Adipocyte (in vitro differentiated cells): ENCODE measurements at places on chromosomes 13 and 19.

DNA sequence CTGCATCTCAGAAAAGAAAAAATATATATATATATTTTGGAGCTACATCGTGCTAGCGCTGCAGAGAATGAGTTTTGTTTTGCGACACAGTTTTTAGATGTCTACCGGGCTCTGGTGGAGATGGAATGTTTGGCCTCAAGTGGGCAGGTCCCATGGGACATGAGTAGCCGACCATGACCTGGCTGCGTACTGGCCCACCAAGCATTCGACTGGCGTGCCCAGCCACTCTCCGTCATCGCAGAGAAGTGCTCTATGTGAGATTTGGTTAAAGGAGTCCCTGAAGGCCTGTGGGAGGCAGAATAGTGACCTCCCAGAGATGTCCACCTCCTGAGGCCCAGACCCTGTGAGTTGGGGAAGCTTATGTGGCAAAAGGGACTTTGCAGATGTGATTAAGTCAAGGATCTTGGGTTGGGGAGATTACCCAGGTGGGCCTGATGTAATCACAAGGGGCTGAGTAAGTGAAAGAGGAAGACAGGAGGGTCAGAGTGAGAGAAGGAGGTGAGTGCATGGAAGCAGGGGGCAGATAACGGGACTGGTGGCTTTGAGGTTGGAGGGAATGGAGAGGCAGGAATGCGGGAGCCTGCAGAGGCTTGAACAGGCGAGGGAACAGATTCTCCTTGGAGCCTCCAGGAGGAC lies 821 bp upstream of the LILRB4 start:
- no peak for DNase-seq

DNA sequence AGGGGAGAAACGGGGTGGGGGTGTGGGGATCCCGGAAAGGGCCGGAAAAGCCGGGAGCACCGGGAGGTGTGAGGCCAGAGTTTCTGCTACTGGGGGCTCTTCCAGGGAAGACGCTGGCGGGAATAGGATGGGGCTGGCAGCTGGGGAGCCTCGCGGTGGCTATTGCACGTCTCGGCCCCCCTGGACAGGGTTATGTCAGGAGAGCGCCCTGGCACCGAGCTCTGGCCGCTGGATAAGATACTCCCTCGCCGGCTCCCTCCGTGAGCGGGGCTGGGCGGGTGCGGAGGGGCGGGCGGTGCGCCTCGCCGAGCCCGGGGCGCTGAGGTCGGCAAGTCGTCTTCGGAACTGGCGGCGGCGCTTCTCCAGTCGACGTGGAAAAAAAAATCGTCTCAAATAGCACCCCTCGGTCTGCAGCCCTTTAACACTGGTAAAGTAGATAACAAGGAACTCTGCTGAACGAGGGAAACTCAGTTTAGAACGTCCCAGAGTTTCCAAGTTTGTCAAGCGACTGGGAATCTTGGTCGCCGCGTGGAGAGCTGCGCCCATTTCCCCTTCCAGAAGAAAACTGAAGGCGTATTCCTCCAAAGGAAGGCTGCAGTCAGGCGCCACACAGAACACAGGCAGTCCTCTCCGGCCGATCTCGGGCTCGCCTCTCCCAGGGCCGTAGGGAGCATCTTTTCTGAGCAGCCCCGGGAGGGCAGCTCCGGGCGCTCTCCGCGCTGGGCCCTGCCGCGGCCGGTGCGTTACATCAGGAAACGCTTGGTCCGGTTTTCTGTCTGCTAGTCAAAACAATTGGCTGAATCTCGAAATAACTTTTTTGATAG lies 115.1 kb downstream of the KCNRG start:
- peak; percentile 63 for DNase-seq

DNA sequence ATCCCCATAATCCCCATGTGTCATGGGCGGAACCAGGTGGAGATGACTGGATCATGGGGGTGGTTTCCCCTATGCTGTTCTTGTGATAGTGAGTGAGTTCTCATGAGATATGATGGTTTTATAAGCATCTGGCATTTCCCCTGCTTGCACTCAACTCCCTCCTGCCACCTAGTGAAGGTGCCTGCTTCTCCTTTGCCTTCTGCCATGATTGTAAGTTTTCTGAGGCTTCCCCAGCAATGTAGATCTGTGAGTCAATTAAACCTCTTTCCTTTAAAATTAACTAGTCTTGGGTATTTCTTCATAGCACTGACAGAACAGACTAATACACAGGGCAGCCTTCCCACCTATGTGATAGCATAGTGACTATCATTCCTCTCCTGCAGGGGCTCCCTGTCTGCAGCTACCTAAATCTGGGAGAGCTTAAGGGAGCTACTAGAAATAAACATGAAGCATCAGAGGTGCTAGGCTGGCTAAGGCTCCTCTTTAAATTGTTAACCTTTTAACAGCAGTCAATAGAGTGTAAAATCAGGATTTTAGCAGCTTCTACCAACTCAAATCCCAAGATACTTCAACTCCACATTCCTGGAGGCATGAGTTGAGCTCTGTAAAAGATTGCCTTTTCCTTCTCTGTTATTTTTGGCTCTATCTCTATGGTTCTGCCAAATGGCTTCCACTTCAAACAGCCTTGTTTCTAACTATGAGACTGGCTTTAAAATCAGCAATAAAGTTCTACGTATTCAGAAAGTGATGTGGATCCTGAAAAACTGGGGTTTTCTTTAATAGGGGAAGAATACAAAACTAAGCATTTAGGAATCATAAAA lies 112.3 kb downstream of the VWA8 start:
- DNase-seq, result peak; percentile 62

DNA sequence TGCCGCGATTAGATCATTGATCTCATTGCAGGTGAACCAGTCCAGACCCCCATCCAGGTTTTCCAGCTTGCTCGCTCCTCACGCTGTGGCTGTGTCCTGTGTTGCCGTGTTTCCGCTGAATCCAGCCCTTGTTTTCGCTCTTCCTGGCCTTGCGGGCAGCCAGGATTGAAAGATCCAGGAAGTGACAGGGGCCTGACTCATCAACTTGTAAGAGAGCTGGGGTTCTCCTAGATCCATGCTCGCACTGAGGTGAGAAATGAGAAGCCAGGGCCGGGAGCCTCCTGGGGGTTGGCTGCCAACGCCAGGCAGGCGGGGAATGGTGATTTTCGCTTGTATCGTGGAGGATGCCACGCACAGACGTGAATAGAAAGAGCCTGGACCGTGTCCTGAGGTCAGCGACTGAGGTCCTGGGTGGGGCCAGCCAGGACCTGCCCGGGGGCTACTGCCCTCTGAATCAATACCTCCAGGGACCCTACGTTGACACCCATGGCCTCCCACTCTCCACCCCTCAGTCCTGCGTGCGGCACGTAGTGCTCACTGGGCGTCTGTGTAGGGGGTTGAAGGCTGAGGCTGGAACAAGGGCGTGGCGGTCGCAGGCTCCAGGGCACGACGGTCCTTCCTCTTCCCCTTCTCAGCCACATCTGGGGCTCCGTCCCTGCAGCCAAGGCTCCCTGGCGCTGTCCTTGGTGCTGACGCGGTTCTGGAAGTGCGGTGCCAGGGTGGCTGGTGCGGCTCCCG lies 7.3 kb upstream of the PTPRH start:
- peak; percentile 95 for DNase-seq

DNA sequence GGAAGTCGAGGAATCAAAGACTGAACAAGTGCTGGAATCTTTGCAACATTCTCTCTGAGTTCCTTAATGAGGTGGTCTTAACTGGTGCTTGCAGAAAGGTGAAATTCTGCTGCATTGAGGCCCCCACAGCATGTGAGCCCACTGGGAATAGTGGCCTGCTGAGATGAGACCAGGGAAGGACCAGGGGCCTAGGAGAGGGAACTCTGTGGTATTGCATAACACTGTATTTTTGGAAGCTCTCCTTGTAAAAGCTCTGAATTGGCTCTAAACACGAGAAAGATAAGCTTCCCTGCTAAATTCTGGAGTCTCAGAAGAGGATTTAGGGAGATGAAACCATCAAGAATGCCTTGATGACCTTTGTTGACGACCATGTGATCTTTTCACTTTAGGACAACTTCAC lies 100.4 kb upstream of the TSC22D1 start:
- DNase-seq, result peak; percentile 28

DNA sequence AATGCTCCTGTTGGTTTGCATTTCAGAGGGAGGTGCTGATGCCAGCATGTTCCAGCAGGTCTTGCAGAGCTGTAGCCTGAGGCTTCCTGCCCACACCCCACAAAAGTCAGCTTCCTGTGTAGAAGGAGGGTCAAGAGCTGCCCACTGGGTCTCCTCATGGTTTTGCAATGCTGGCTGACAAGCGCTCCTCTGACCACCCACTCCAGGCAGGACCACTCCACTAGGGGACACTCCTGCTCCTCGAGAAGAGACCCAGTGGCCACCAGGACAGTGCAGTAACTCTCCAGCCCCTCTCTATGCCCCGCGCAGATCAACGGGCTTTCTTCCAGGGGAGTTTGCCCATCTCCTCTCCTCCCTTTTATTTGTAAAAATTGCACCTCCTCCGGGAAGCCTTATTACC lies 72.9 kb upstream of the UQCRFS1 start:
- DNase-seq, result no peak

DNA sequence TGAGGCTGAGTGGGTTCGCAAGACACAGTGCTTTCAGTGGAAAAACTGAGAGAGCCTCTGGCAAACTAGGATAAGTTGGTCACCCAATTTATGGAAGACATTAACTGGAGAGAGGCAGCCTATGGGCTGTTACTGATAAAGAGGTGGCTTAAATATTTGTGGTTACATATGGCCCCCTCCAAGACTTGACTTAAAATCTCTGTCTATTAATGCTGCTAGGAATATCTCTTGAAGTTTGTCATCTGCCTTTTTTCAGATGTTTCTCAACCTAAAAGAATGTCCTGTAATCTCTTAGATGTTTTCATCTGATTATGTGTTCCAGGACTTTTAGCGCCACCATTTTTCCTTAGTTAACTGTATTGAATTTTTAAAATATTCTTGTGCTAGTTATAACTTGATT lies 54.6 kb downstream of the NAA16 start:
- peak; percentile 64 for DNase-seq

- no peak for DNase-seq
Observed at GRCh38 chr19:35041548-35042055, at the start of gene HPN. Gene HPN, plus strand, starts transcription at chr19:35041721. Its CDS starts 786 bp downstream, at chr19:35042507.

- peak; percentile 53 for DNase-seq
Observed at GRCh38 chr19:42250666-42251531, 4.0 kb downstream of the ERF start.

- no peak for DNase-seq
Observed at GRCh38 chr13:36813225-36813624, 5.8 kb upstream of the RFXAP start.

- no peak for DNase-seq
Observed at GRCh38 chr19:23571175-23571574, 115.8 kb downstream of the ZNF675 start.

DNA sequence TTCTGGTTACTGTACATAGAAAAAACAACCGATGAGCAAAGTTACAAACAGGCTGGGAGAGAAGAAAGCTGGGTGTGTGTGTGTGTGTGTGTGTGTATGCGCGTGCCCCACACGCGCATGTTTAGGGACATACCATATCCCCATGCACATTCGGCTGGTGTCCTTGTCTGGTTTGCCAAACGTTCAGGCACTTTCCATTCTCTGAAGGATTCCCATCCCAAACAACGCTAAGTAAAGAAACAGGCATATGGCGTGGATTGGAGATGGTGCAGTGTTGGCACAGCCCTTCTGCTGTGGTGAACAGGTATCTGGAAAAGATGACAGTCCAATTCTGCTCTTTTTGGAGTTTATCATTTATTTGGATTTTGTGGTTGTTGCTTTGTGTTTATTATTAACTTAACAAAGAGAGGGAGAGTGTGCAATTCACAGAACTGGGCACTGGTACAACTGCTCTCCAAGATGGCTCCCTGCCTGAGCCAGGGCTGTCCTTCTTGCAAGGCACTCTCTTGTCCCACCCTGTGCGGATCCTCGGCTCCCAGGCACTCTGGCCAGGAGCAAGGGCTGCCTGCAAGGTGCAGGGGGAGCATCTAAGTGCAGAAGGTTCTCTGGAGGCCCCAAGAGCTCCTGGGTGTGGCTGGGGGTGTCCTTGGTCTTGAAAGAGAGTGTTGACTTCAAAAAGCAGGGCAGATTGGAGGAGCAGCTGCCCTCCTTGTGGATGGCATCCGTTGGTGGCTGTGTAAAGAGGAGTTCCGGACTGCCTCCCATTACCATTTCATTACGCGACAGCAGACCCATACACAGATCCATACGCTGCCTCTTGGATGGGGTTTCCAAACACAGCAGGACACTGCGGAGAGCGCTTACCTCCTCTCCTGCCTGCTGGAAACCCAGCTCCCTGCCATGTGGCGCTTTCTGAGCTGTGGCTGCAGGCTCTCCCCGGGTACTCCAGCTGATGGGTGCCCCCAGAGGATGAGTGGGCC lies 263.1 kb downstream of the ZNF536 start:
- no peak for DNase-seq

- DNase-seq, result peak; percentile 54
Observed at GRCh38 chr19:3324405-3324856, 42.0 kb upstream of the NFIC start.

GRCh38 chr13:30339738-30340330 lies 32.5 kb upstream of the KATNAL1 start:
- DNase-seq, result no peak

DNA sequence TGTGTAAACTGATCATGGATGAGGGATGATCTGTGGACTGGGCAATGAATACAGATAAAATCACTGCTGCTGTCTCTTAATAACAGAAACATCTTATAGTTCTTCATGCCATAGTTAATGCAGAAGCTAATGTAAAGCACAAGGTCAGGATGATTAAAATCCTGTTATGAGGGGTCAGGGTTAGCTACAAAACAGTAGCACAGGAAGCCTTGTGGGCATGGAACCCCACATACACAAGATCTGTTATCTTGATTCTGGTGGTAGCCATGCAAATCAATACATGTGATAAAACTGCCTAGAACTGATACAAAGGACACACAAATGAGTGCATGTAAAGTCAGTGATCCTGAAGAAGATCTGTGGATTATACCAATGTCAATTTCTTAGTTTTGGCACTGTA lies 96.4 kb downstream of the KLF12 start:
- no peak for DNase-seq

- no peak for DNase-seq
Observed at GRCh38 chr13:59274958-59275727, 888.6 kb downstream of the DIAPH3 start.

- peak; percentile 79 for DNase-seq
Observed at GRCh38 chr13:49436890-49437289, 7.0 kb downstream of the CAB39L start.

DNA sequence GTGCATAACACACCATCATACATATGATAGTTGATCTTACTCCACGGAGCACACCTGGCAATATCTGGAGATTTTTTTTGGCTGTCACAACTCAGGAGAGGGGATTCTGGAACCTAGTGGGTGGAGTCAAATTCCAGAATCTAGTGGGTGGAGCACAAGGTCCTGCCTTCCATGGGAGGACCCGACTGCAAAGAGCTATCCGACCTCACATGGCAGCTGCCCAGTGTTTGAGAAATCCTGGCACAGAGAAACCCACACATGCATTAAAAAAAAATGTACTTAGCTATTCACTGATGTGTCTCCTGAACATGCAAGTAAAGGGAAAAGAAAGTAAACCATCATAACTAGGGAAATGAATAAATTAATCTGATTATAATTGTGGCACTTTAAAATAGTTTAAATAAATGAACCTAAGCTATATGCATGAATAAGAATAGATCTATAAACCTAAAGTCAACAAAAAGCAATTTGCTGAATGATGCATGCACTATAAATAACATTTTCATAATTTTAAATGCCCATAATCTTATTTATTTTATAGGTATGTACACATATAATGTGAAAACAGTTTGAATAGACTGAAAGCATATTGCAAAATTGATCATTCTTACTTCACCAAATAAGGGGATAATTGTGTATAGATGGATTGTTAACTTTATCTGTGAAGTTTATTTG lies 300.3 kb downstream of the MYO16 start:
- DNase-seq, result peak; percentile 53

- DNase-seq, result peak; percentile 4
Observed at GRCh38 chr13:67844574-67844973, 614.4 kb upstream of the PCDH9 start.
